ENCODE measurements at places on chromosomes 2 and 18.

DNA sequence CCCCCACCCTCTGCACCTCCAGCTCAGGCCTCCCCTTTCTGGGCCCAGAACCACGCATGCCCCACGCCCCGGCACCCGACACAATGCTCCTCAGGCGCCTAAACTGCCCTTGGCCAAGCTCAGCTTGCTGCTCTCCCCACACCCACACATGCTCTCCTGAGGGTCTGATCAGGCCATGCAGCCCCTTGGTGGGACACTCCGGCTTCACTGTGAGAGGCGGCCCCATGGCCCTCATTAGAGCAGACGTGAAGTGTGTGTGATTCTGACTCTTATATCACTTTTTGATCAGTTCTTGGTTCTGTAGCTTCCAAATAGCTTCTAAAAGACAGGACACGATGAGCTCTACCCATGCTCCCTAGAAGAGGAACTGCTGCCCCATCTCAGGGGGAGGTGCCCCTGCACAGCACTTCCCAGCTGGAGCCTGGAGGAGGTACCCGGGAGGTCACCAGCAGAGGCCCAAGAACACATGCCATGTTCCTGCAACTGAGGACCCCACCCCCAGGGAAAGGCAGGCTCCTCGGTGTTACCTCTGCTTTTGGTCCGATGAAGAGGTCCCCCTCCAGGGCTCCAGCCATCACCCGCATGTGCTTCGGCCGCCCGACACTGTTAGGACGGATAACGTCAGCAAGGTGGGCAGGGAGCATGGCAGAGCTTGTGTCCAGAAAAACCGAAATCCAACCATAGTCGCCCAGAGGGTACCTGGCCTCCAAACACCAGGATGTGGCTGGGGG lies 3.6 kb downstream of the ACTR1B start:
- DNase-seq, result no peak

- no peak for DNase-seq
These were observed 8.4 kb upstream of the C2orf72 start for GRCh38 chr2:231028889-231029288.

- DNase-seq, result no peak
These were observed 169.4 kb upstream of the CAVIN2 start for GRCh38 chr2:192016265-192016664.

GRCh38 chr2:158748926-158749590 lies 46.1 kb upstream of the DAPL1 start:
- DNase-seq, result no peak

DNA sequence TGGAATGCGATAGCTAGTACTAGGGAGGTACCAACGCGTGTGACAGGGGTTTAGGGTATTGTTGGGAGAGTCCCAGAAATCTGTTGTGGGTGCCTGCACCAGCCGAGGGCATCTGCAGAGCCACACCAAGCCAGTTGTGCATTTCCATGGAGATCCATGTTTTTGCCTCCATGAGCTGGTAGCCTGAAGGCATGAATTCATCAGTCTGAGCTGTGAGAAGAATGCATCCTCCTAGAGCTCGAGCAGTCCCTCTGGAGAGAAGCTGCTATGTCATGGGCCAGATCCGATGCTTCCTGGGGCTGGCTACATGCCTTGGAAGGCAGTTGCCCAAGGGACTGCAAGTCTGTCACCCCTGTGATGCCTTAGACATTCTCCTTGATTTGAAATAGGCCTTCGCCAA lies 57.9 kb downstream of the LIPG start:
- DNase-seq, result no peak

GRCh38 chr2:217215877-217216276 lies 356.0 kb upstream of the TNP1 start:
- no peak for DNase-seq
